Left colon (tissue), 2 donors: ENCODE measurements at places on chromosomes 3 and 15. TPM values are rescaled to one million over a fixed set of nuclear protein-coding genes. Genes with fewer than 3 reads are reported as not detected.

The AP3B2 gene
- total RNA-seq = 1.3 TPM

The STAB1 gene
- total RNA-seq = 111 TPM

The BUB1B gene
- total RNA-seq = 2.9 TPM

The PLCL2 gene
- 28.7 TPM for total RNA-seq

The UROC1 gene
- not detected for total RNA-seq

The GPX1 gene
- 128 TPM for total RNA-seq

The LYZL4 gene
- not detected for total RNA-seq

The CD200 gene
- total RNA-seq = 4.9 TPM

The WDR5B gene
- 2.3 TPM for total RNA-seq

The TRANK1 gene
- total RNA-seq = 144 TPM

The PRTG gene
- 1.3 TPM for total RNA-seq

The CPNE9 gene
- not detected for total RNA-seq

The CXCR6 gene
- total RNA-seq = 1.1 TPM

The LDHAL6B gene
- not detected for total RNA-seq

The ST3GAL6 gene
- 1.7 TPM for total RNA-seq

The MED12L gene
- total RNA-seq = 0.37 TPM

The BMF gene
- total RNA-seq = 25.4 TPM
